ENCODE measurements at places on chromosomes 4 and X.

DNA sequence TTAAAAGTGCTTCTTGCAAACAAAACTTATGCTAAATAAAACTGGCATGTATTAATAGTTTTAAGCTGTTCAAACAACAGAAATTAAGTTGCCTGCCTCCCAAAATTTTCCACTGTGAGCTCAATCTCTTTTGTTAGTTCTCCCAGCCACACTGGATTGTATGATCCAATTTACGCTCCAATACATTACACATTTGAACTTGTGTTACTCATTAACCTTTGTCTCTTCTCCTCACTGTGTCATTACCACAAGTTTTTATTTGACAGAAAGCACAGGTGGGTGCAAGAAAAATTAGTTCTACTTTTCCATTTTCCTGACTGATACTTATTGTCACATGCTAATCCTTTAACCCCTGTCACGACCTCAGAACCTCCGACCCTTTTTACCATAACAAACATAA, 55.5 kb downstream of the SHISA3 start:
- DNase-seq, result no peak

GRCh38 chr4:169484485-169484884, 127.9 kb downstream of the NEK1 start:
- no peak for DNase-seq

DNA sequence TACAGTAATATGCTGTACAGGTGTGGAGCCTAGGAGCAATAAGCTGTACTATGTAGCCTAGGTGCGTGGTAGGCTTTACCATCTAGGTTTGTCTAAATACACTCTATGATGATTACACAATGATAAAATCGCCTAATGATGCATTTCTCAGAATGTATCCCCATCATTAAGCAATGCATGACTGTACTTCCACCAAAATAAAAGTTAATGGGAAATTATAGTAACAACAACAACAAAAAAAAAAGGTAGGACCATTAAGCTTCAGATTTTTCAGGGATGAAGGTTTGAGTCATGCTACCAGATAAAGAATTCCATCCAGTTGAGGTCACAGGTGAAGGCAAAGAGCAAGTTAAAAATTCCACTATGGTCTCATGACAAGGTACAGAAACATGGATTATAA, 68.2 kb downstream of the MAGEA10 start:
- DNase-seq, result no peak

GRCh38 chr4:165027762-165028402, 3.9 kb upstream of the TRIM60 start:
- no peak for DNase-seq

DNA sequence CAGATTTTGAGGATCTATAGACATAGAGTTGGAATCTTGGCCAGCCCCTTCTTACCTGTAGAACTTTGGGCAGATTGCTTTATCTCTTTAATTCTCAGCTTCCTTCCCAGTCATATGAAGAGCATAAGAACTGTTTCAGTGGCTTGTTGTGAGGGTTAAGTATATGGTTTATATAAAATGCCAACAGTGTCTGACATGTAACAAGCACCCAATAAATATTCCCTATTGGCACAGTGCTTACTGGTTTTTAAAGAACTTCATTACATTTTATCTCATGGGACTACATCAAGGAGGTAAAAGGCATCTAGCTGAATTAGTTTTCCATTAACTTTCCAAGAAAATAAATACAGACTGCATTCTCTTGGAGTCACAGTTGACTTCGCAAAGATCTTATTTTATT, 106.7 kb upstream of the LIMCH1 start:
- no peak for DNase-seq

DNA sequence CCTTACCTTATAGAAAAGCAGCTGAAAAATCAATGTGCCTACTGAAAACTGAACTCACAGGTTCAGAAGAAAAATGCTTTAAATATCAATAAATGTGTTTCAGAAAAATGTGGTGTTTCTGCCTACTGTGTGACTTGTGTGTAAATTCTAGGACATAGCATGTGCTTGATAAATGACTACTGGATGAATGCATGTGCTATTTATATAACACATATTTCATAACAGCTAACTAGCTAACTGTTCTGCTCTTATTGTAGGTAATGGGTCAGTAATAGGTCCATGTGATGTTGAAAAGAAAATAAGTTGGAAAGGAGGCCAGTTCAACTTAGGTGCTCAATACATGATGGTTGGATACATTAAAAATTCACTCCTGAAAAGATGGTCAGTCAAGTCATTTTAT, 993.0 kb upstream of the LCORL start:
- no peak for DNase-seq

DNA sequence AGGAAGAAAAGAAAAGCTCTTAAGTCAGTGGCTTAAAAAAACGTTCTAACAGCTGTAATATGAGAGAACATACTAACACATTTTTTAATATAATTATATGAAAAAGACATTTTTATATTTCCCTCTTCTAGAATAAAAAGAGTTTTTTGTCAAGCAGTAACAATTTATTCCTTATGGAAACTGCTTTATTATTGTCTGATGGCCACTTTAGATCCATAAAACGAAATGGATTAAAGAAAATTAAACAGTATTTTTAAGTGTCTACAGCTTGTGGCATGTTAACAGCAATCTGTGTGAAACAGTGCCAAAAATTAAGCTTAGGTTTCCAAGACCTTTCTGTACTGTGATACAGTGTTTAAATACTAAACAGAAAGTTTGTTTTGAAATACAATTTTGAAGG, 55.5 kb upstream of the TENM3 start:
- no peak for DNase-seq

DNA sequence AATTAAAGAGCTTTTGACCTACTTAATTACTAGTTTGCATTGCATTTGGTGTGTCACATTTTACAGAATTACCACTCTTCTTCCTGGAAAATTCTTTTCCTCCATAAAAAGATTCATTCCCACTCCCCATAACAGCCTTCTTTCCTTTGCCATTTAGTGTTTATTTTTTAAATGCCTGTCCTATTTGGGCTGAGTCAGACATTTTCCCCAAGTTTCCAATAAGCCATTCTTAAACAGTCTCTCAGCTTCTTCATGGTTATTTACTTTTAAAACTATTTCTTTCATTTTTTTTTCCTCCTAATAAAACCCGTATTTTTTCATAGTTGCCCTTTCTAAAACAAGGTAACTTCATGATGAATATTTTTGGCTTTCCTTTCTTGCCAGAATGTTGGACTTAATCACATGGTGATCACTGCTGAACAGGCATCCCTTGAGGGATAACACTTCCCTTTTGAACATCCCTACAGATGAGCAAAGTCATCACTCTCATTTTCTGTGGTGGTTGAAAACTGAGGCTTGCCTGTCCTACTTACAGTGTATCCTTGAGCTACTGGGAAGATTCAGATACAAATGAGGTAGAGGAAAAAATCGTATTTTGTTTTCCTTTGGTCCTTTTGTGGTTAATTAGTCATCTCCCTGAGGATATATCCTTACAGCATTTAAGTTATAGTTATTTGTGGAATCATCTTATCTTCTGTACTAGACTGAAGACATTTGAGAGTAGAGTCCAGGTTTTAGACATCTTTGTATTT, 520.5 kb upstream of the NR3C2 start:
- no peak for DNase-seq

- DNase-seq, result no peak
Observed at GRCh38 chrX:66022632-66023384, 17.1 kb downstream of the VSIG4 start.

GRCh38 chr4:54032558-54033135, 31.8 kb downstream of the CHIC2 start:
- peak; percentile 8 for DNase-seq

DNA sequence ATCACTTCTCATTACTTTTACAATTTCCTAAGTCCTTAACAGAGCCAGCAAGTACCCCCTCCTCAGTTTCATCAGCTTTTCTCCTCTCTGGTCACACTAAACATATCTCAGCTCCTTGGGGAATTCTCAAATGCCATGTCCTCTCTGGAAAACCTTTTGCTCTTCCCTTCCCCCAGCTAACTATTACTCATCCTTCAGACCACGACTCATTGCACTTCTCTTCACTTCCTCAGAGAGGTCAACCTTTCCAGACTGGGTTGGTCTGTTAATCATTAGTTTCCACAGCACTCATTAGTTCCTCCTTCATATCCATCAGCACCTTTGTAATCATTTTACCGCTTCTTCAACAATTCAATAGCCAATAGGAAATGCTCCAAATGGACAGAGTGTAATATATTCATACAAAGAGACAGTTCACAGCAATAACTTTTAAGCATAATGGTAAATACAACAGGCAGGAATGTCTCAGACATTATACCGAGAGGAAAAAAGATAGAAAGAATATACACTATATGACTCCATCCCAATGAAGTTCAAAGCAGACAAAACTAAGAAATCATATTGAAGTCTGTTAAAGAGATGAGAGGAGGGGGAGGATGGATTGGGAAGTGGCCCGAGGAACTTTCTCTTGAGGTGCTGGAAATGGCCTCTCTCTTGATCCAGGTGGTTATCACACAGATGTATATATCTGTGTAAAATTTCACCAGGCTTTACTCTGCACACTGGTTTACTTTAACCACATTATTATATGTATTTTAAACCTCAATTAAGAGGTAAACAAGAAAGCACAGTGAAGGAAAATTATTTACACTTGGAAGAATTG, 39.6 kb downstream of the DDX60L start:
- no peak for DNase-seq

- DNase-seq, result no peak
Observed at GRCh38 chrX:72348247-72348979, 42.7 kb upstream of the CITED1 start.

GRCh38 chrX:48021026-48021900, 14.5 kb downstream of the SPACA5 start:
- DNase-seq, result peak; percentile 71

- no peak for DNase-seq
Observed at GRCh38 chrX:13511241-13511943, 58.0 kb upstream of the EGFL6 start.

- no peak for DNase-seq
Observed at GRCh38 chrX:64176876-64177275, 28.6 kb downstream of the AMER1 start.

DNA sequence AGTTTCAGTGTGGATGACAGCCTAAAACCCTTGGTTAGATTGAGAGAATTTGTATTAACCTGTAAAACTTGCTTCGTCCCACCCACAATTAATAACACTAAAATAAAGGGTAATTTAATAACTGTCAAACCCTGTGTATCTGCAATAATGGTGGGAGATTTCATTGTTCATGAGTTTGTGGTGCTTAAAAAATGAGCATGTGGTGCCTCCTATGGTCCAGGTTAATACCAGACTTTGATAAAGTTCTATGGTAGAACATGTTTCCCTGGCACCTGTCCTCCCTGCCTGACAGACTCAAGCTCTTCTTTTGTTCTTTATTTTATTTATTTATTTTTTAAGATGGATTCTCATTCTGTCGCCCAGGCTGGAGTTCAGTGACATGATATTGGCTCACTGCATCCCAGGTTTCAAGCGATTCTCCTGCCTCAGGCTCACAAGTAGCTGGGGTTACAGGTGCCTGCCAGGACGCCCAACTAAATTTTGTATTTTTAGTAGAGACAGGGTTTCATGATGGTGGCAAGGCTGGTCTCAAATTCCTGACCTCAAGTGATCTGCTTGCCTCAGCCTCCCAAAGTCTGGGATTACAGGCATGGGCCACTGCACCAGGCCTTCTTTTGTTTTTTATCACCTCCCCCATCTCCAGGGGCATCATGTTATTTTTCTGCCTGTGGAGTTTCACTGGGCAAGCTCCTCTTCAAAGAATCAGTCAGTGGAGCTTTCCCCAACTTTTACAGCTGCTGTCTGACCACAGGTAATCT, 289.2 kb downstream of the NR3C2 start:
- no peak for DNase-seq

- peak; percentile 72 for DNase-seq
Observed at GRCh38 chrX:26783512-26784225, 567.7 kb downstream of the MAGEB5 start.

DNA sequence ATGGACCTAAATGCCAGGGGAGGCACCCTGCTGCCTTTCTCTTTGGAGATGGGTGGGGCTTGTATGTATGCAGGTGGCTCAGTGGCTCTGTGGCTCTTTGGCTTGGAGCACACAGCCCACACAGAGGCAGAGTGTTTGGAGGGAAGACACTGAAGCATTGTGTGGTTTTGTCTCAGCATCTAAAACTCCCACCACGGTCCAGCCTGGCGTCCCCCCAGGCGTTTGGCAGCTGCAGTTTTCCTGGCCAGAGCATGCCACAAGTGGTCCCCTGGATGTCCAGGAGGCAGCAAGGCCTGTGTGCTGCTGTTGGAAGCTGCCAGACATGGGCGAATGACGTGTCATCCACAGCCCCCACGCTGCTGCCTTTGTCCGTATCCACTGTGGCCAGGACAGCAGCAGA, 32.2 kb upstream of the PSAPL1 start:
- no peak for DNase-seq

GRCh38 chrX:53481093-53481492, 46.9 kb upstream of the HSD17B10 start:
- DNase-seq, result no peak

GRCh38 chr4:78343682-78344081, 207.9 kb upstream of the ANXA3 start:
- no peak for DNase-seq

- DNase-seq, result no peak
Observed at GRCh38 chr4:175531405-175532091, 280.5 kb downstream of the GPM6A start.

GRCh38 chr4:155722816-155723499, 35.9 kb upstream of the GUCY1B1 start:
- DNase-seq, result no peak

DNA sequence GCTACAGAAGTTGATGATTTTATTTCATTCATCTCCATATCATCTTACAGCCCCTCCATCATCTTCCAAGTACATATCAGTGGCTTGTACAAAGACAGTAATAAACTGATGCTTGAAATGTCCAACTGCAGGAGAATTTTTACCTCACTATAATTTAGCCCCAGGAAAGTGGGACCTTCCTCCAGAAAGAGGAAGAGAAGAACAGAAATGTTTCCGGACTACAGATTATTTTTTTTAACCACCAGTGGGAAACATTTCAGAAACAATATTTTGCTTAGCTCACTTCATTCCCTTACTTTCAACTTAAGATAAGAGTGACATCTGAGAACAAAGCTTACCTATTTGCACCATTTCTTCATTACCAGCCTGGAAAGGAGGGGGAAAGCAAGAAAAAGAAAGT, 2.0 kb downstream of the ADAMTS3 start:
- no peak for DNase-seq

Measured in NCI-H2081 (cell line).